ENCODE measurements at places on chromosomes 11 and 22.

DNA sequence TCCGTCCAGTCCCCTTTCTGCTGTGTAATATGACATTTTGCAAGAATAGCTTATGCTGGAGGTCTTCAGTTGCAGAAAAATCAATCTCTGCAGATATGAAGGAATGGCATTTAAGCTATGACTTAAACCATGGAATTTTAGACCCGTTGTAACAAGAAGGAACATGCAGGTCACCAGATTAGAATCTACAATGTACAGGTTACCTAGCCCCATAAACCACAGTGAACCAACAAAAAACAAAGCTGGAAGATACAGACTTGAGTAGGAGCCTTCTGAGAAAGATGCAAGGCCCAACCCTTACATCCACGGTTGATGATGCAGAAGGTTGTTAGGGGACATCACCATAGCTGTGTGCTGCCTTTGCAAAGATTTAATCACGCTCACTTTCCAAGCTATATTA, 132.5 kb downstream of the WT1 start:
- DNase-seq: no peak

GRCh38 chr11:2529636-2530035, 84.8 kb downstream of the KCNQ1 start:
- DNase-seq: no peak

DNA sequence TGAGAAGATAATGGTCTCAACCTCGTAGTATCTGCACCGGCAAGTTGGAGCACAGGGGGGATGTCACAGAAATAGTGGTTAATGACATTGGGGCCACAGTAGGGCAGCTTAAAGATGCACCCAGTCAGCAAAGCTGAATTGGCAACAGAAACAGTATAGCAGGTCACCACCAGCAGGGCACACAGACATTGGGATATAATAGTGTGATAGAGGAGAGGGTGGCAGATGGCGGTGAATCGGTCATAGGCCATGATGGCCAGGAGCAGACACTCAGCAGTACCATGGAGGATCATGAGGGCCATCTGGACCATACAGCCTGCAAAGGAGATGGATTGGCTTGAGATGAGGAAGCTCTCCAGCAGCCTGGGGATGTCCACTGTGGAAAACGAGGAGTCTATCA, 106.0 kb upstream of the OR9Q1 start:
- no peak for DNase-seq

GRCh38 chr11:13338427-13339069, 61.0 kb downstream of the BMAL1 start:
- no peak for DNase-seq

DNA sequence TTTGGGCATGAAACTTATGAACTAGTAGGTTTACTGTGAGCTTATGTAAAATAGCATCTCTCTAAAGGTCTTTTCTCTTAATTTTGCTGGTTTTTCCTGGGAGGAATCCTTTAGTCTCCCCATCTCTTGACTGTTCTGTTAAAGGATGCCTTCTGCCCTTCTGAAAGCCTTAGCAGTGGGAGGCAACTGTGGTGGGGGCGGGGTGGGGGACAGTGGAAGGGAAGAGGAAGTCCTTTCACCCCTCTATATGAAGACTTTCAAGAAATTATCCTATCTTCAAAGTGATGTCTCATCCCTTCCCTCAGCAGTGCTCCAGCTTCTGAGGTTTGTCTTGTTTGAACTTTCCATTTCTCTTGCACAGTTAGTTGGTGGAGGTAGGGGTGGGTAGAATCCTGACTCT, 73.1 kb downstream of the ELP4 start:
- DNase-seq: no peak

DNA sequence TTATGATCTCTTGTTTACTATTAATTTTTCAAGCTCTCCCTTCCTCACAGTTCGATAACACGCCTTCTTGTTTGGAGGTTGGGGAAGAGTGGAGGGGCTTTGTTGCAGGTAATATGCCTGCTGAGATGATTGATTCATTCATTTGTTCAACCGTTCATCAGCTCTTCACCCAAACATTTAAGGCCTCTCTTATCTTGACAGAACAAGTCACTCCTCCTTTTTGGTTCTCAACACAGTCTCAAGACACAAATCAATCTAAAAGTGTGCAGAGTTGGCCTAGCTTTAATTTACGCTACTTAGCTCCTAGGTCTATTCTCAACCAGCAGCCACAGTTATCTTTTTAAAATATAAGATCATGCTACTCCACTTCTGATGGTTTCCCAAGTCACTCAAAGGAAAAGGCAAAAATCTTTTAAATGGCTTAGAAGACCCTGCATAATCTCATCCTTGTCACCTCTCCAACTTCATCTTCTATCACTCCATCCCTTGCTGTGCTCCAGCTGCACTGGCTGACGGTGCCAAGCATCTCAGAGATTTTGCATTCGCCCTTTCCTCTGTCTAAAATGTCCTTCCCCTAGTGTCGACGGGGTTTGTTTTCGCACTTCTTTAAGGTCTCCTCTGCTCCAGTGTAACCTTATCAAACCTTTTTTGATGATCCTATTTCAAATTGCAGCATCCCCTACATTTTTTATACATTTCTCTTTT, 60.3 kb downstream of the AMBRA1 start:
- no peak for DNase-seq

DNA sequence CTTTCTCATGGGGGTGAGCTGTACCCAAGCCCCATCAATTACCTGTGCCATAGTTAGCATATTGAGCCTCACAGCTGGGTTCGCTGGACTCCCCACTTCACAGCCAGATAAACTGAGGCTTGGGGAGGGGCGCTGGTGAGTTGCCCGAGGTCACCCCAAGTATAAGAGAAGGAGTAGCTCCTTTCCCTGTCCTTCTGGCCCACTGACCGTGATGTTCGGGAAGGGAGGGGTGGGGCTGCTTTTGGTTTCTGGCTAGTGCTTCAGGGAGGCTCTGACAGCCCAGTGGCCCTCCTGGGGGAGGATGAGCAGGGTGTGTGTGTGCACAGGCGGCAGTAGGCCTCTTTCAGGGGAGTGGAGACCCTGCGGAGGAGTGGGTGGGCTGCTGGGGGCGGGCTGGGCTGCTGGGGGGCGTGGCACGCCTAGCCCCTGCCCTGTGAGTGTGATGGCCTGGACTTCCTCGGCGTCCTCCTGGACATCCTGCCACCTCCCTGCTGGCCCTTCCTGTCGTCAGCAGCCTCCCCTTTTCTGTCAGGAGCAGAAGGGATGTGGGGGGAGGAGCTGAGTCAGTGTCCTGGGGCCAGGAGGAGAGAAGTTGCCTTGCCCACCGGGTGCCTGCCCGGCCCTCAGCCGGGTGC, 50.3 kb downstream of the TRIOBP start:
- DNase-seq: no peak

Measured in MV-4-11 (cell line).